ENCODE measurements at places on chromosomes 2 and 18. TPM values are rescaled to one million over a fixed set of nuclear protein-coding genes. Genes with fewer than 3 reads are reported as not detected.

Gene GCA
- total RNA-seq = 15.4 TPM

Gene ZNF804A
- total RNA-seq = not detected

Gene APOB
- total RNA-seq = not detected

Gene GCG
- total RNA-seq = not detected

Gene ERICH2
- not detected for total RNA-seq

Gene GCKR
- total RNA-seq = not detected

Gene PPP1R1C
- not detected for total RNA-seq

Gene LYPD6
- not detected for total RNA-seq

Gene TEKT4
- total RNA-seq = not detected

DNA sequence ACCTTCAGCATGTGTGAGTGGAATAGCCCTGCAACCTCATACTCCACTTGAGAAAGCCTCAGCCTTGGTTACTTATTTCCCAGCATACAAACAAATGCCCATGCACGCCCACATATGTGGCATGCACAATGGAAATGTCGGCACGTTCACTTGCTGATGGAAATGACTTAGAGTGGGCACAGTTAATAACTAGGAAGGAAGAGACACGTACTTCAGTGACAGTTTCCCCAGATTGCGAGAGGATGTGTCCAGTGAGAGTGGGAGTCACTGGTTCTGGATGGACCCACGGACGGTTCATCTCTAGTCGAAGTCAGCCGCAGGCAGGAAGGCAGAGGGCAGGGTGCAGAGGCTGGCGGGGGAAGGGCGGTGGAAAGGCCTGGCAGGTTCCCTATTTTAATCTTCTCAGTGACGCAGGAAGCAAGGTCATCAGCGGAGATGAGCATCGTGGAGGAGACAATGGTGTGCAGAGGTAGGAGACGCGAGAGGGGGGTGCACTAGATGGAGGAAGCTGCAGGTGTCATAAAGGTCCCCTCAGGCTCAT lies 350.7 kb upstream of the MYT1L start:
- no peak for DNase-seq

- no peak for DNase-seq
Measured at GRCh38 chr18:2281523-2282199, 289.6 kb downstream of the METTL4 start.

DNA sequence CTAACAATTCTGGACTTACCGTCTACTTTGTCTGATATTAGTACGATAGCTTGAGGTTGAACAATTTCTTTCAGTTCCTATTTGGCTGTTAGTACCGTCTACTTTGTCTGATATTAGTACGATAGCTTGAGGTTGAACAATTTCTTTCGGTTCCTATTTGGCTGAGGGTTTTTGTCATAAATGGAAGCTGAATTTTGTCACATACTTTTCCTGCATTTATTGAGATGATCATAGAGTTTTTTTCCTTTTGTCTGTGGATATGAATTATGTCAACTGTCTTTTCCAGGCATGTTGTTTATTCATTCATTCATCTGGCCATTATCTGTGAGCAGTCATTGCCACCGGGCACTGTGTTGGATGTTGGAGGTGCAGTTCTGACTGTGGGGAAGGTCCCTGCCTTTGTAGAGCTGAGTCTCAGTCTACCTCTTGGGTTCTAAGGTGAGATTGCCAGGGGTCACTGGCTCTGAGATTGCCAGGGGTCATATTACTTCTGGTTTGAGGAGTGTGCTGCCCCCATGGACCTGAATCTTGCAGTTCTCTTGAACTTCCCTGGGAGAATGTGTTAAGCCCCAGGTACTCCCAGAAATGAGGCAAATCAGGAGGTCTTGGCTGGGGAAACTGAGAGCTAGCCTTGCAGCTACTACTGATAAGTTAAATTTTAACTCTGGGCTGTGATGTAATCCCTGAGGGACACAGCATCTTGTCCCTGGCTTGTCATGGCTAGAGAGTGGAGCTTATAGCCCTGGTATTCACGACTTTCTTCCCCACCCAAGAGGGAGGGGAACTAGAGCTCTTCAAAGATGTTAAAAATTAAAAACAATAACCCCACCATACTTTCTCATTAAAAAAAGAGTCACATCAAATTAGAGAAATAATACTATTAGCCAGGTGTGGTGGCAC lies 89.1 kb upstream of the MBOAT2 start:
- no peak for DNase-seq

GRCh38 chr18:9233771-9234440 lies 97.3 kb downstream of the ANKRD12 start:
- DNase-seq = no peak

DNA sequence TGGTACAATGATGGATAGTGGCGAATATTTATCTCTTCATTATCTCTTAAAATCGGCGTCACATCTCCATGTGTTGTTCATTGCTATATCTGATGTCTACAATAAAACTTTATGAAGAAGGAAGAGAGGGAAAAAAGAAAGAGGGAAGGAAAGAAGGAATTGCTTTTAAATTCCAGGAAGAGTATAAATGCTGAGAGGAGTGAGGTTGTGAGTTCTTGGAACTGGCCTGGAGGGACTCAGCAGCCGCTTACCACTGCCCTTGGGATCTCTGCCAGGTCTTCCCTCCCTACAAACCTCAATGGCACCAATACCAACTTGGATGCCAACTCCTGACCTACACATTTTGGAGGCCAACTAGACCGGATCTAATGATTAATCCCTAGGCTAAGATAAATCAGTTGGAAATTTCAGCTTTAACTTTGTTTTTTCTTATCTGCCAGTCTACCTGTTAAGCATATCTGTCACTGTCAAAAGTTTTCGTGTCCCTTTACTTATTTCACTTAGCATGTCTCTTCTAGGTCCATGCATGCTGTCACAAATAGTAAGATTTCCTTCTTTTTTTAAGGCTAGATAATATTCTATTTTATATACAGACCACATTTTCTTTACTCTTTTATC lies 9.8 kb downstream of the SCN9A start:
- DNase-seq = no peak

GRCh38 chr18:63588909-63589308 lies 1.8 kb downstream of the SERPINB13 start:
- no peak for DNase-seq

DNA sequence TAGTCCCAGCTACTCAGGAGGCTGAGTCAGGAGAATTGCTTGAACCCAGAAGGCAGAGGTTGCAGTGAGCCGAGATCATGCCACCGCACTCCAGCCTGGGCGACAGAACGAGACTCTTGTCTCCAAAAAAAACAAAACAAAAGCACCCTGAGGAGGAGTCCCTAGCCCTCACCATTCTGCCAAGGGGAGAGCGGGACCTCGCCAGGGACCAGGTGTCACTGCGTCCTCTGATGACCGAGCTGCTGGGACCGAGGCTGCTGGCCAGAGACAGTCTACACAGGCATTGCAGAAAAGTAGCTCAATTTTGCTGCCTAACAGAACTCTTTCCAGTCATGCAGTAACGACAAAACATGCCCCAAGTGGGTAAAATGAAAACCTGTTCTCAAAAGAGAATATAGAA lies 18.4 kb downstream of the NCK2 start:
- DNase-seq = no peak

DNA sequence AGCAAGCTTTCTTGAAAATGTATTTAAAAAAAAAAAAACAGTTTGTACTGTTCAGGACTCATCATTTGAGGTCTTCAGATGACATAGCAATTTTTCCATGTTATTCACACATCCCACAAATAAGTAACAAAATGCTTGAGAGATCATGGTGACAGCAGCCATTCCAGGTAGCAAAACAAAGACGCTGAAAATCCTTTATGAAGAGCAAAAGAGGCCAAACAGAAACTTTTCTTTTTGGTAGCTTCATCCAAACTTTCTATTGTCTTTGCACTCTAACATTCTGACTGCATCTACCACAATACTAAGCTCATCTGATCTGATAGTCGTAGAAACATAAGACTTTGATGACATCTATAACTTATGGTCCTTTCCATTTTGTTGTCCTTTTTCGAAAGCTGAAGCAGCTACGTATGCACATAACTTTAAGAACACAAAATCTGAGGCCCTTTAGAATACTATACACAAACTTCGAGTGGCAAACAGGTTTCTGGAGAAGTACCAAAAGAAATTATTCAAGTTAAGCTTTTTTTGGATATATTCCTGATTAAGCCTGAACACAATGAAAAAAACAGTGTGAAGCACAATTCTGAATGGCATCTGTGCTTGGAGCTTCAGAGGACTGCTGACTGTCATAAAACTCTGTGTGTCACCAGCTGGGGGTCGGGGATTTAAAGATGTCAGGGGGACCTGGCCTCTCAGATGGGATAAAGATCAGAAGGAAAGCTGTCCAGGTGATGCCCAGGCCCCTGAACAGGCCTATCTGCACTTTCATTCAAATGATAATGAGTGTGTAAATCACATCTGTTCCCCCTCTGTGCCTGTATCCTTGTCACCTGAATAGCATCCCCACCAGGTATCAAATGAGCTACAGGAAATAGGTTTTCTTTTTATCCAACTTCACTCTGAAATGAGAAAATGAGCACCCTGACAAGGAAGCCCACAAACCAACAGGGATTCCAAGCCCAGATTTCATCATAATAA lies 75.8 kb downstream of the ZEB2 start:
- DNase-seq = no peak

GRCh38 chr18:62537042-62537894 lies 14.4 kb downstream of the ZCCHC2 start:
- no peak for DNase-seq

GRCh38 chr2:220504938-220505503 lies 877.6 kb downstream of the SLC4A3 start:
- DNase-seq = no peak

DNA sequence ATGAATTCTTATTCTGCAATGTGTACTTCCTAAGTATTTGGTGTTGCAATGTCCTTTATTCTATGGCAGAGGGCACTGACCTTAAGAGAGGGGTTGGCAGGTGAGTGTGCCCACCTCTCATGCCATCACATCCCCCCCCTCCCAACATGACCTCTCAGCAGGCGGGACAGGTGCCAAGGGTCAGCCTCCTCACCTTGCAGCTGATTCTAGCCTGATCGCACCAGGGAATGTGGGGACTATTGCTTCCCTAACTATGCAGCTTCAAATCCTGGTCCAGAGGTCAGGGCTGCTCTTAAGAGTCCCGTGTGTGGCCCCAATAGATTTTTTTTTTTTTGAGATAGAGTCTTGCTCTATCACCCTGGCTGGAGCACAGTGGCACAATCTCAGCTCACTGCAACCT lies 9.5 kb downstream of the HJURP start:
- DNase-seq = peak; percentile 3

DNA sequence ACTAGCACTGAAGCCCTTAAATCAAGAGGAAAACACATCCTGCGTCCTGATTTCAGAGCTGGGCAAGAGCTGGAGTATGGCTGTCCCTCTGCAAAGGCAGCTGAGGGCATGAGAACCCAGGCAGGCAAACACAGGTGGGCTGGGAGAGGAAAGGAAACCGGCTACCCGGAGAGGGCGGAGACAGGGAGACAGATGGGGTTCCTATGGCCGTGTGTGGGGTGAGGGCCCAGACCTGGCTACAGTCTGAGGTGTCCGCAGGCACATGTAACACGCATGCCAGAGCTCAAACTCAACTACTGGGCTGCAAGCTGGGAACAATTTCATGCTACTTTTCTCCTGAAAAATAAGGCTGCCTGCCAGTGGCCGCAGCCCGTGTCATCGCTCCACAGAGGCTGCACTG lies 2.7 kb downstream of the COPS9 start:
- DNase-seq = no peak

- no peak for DNase-seq
Measured at GRCh38 chr2:137467246-137467862, 496.9 kb upstream of the HNMT start.

GRCh38 chr2:145088756-145089155 lies 568.8 kb upstream of the ZEB2 start:
- no peak for DNase-seq

DNA sequence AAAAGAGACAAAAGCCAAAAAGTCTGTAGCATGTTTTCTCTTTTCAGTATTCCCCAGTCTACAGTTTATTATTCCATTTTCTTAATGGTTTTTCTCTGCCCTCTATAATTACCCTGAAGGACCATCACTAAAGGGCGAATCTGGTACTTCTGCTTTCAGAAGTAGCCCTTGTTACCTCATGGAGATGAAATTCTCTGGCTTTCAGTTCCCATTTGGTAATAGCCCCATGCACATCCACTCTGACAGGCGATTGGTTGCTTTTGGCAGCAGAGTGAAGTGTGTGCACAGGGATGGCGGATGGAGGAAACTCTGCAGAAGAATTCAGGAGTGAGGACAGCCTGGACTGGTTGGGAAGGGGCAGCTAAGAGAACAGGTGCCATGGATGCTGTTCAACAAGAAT lies 66.3 kb upstream of the NABP1 start:
- no peak for DNase-seq

DNA sequence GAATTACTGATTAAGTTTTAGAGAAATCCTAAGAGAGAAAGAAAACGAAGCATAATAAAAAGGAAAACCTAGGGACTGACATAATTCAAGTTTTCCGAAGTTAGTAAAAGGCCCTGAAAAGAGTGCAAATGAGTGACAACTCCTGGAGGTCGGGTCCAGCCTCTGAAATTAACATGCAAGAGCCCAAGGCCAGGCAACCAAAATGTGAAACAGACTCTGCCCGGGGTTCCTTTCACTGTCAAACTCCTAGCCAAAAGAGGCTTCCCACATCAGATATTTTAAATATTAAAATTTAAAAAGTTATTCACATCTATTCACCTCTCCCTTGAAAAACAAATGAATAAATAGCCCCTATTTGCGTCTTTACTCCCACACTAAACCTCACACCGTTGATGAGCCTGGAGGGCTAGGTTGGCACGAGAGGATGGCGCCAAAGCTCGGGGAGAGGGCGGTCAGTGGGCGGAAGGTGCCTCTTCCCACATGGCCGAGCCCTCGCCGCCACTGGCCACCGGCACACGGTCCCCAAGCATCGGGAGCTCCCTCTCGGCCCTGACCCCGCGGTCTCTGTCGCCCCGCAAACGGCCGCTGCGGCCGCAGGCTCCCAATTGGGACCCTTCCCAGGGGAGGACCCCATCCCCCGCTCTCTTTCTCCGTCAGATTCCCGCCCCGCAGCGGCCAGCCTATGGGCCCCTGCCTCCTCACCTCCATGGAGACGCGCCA lies 630 bp downstream of the PPM1G start:
- DNase-seq = no peak

DNA sequence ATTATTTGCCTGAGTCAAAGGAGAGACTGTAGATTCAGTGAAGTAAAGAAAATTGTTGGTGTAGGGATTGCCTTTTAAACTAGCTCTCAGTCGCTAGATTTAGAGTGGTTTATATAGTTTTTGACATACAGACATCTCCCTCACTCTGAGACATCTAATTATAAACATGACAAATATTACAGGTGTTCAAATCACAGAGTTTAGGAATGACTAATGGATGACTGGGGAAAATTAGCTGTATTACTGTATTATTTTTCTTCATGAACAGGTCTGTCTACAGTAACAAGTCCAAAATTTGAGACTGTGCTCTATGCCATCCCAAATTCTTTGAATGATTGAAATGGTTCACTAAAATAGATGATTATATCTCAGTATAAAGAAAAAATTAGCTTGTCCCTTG lies 40.0 kb downstream of the MAP2 start:
- no peak for DNase-seq

DNA sequence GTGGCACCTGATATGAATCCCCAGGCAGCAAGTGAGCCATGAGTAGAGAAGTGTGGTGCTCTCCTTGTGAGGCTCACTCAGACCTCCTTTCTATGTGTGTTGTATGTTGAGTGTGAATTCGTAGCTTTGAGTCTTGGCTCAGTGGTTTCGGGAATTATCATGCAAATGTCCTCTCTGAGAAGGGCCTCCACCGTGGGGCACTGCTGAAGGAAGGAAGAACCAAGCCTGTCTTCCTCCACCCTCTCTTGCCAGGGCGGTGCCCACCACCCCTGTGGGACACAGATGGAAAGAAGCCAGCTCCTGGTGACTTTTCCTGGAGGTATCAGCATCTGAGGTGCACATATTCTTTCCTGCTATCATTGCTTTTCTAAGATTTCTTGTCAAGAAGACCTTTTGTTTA lies 156.1 kb downstream of the MYT1L start:
- DNase-seq = no peak
